ENCODE measurements at places on chromosomes 6 and 20. TPM values are rescaled to one million over a fixed set of nuclear protein-coding genes. Genes with fewer than 3 reads are reported as not detected.

GRCh38 chr6:31321820-31322219 is 35.2 kb downstream of the HLA-B start:
- peaks cover 68% of the 10 kb centered on the region for H3K27me3 ChIP-seq
- DNase-seq, result no peak
- H3K4me3 ChIP-seq, result no peak overlapping the region
- H3K36me3 ChIP-seq, result no peaks in the 10 kb centered on the region

GRCh38 chr20:49521356-49521755 is 38.9 kb upstream of the KCNB1 start:
- H3K27ac ChIP-seq, result no peak overlapping the region
- no peaks in the 10 kb centered on the region for H3K36me3 ChIP-seq
- DNase-seq, result no peak
- peaks cover 5% of the 10 kb centered on the region for H3K27me3 ChIP-seq

DNA sequence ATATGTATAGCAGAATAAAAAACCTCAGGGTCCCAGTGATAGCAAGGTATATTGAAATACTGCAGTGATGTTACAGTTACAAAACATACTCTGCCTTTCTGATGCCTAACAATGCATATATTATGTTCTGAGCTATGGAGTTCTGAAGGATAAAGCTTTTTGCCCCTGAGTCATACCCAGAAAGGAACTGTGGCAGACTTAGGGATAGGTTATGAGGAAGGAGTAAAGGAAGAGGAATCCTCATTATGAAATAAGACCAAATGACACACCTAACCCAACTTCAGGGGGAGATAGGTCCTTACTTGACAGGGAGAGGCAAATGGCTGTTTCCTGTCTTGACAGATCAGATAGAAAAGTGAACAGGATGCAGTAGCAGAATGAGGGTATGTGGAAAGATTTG is 940.6 kb upstream of the FLRT3 start:
- no peaks in the 10 kb centered on the region for H3K4me1 ChIP-seq
- no peak overlapping the region for H3K4me3 ChIP-seq
- no peak overlapping the region for H3K27ac ChIP-seq
- H3K27me3 ChIP-seq, result no peaks in the 10 kb centered on the region
- no peak for DNase-seq
- no peaks in the 10 kb centered on the region for H3K36me3 ChIP-seq

GRCh38 chr20:51653226-51653625 is 110.7 kb upstream of the NFATC2 start:
- H3K27me3 ChIP-seq, result peaks cover 5% of the 10 kb centered on the region
- no peaks in the 10 kb centered on the region for H3K36me3 ChIP-seq
- H3K4me1 ChIP-seq, result peaks cover 2% of the 10 kb centered on the region
- H3K27ac ChIP-seq, result no peak overlapping the region
- no peak overlapping the region for H3K4me3 ChIP-seq

DNA sequence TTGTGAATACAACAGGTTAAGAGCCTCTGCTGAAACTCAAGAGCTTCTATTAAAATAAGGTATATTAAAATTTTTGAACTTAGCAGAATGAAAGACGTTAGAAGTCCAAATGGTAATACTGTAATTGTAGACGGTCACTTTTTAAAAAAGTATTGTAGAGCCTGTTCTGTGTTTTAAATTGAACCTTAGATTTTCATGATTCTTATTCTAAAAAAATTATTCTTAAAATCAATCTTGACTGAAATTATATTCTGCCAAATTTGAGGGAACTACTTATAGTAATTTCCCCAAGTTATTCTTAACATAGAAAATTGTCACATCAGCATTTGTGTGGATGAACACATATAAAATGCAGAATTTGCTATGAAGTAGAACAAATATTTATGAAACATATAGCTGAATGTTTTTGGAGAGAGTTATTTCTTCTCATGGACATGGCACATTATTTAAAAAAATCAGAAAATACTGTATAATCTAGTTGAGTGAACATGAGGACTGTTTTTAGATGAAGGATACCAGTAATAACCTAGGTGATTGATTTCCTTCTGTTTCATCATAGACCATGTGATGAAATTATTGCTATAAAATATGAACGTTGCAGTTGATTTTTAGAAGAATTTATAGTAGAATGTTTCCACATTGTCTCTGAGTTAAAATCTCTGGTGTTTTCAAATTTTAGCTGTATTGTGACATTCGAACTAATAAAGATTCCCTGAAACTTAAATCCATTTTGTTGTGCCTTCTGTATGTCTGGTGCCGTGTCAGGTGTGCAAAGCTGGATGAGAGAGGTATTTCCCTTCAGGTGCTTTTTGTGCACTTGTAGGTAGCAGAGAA is 2.8 kb downstream of the TBPL1 start:
- peaks cover 3% of the 10 kb centered on the region for H3K36me3 ChIP-seq
- peaks cover 54% of the 10 kb centered on the region for H3K4me1 ChIP-seq
- H3K27me3 ChIP-seq, result no peaks in the 10 kb centered on the region
- peak overlapping the region; percentile 45 for H3K4me3 ChIP-seq
- DNase-seq, result no peak
- H3K27ac ChIP-seq, result no peak overlapping the region

The PFDN6 gene
- 57.0 TPM for total RNA-seq

The MCCD1 gene
- total RNA-seq, result not detected

The SMOC2 gene
- total RNA-seq, result not detected
